ENCODE measurements at places on chromosomes 1 and 21. TPM values are rescaled to one million over a fixed set of nuclear protein-coding genes. Genes with fewer than 3 reads are reported as not detected.

OVAAL gene
- total RNA-seq = not detected

EVI5 gene
- 51.8 TPM for total RNA-seq

GRCh38 chr1:170881268-170882265 is 53.8 kb upstream of the MROH9 start:
- DNase-seq = no peak

DNA sequence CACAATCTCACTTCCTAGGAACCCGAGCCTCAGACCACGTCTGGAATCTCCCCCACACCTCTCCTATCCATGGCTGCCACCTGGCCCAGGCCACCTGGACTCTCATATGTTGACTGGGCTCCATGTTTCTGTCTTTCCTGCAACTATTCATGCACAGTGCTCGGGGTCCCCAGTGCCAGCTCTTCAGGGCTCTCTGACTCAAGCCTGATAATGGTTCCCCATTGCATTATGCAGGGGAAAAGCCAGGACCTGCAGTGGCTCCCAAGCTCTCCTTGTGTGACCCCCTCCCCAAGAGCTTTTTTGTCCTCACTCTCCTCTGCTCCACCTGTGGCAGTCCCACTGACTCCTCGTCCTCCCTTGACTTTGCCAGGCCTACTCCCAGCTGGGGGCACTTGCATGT is 417.6 kb downstream of the NPHP4 start:
- DNase-seq = no peak

DNA sequence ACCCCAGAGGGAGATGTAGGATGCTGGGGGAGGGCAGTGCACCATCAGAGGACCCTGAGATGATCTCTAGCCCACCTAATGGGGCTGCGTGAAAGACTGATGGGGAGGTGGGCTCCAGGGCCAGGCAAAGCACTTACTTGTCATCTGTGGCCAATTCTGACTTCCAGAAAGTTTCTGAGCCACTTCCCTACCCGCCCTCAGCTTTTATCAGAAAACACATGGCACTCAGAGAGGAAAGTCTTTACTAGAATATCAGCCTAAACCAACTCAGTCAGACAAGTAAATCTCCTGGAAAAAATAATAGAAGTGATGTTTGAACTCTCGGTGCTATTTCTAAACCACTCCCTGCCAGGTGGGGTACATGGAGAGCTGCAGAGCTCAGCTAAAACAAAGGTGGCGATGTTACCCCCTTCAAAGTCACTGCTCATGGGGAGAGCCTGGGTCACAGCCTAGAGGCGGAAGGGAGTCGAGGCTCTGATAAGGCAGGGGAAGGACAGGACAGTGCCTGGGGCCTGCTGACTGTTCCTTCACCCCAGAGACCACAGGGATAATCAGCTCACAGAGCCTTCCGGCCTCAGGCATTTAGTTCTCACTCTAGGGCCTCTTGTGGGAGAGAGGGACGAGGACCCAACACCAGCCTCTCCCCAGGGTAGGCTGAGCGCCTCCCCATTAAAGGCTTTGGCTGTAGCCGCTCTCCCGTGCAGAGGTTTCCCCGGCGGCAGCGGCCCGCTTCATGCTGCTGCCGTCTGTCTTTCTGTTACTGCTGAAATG is 14.2 kb downstream of the SMIM12 start:
- DNase-seq = no peak
